ENCODE measurements at places on chromosomes 11 and 22. TPM values are rescaled to one million over a fixed set of nuclear protein-coding genes. Genes with fewer than 3 reads are reported as not detected.

Gene PARVG
- 0.50 TPM for total RNA-seq

Gene MS4A3
- total RNA-seq: not detected

GRCh38 chr11:25766332-25767015 lies 565.5 kb upstream of the ANO3 start:
- no peak overlapping the region for H3K4me3 ChIP-seq
- no peaks in the 10 kb centered on the region for H3K36me3 ChIP-seq
- H3K27me3 ChIP-seq: no peaks in the 10 kb centered on the region
- no peaks in the 10 kb centered on the region for H3K4me1 ChIP-seq
- no peak for DNase-seq

- H3K27me3 ChIP-seq: no peaks in the 10 kb centered on the region
- DNase-seq: no peak
- no peak overlapping the region for H3K4me3 ChIP-seq
- H3K4me1 ChIP-seq: no peaks in the 10 kb centered on the region
Measured at GRCh38 chr11:47440054-47440476, 8.9 kb downstream of the RAPSN start.

Gene KRTAP5-2
- total RNA-seq: not detected

- H3K27me3 ChIP-seq: no peaks in the 10 kb centered on the region
- DNase-seq: no peak
- H3K4me1 ChIP-seq: no peaks in the 10 kb centered on the region
- no peak overlapping the region for H3K4me3 ChIP-seq
- H3K36me3 ChIP-seq: no peaks in the 10 kb centered on the region
- no peak overlapping the region for H3K27ac ChIP-seq
Measured at GRCh38 chr11:86138958-86139357, 70.1 kb upstream of the PICALM start.
